AG09309 (cell line): ENCODE measurements at places on chromosomes 7 and 10.

DNA sequence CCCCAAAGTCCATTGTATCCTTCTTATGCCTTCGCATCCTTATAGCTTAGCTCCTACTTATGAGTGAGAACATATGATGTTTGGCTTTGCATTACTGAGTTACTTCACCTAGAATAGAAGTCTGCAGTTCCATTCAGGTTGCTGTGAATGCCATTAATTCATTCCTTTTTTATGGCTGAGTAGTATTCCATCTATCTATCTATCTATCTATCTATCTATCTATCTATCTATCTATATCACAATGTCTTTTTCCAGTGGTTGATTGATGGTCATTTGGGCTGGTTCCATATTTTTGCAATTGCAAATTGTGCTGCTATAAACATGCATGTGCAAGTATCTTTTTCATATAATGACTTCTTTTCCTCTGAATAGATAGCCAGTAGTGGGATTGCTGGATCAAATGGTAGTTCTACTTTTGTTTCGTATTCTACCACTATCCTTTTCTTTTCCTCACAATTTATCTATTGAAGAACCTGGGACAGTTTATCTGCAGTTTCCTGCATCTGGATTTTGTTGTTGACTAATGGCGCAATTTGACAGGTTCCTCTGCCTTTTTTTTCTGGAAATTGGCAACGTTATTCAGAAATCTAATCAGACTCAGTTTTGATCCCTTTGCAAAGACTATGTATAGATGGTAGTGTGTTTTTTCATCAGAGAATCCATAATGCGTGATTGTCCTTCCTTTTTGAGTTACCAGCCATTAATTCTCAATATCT is 287.2 kb downstream of the ARL4A start:
- DNase-seq, result no peak

GRCh38 chr7:142795339-142795863 is 24.6 kb downstream of the PRSS2 start:
- no peak for DNase-seq

- DNase-seq, result no peak
Measured at GRCh38 chr10:59374916-59375315, 12.6 kb upstream of the FAM13C start.

DNA sequence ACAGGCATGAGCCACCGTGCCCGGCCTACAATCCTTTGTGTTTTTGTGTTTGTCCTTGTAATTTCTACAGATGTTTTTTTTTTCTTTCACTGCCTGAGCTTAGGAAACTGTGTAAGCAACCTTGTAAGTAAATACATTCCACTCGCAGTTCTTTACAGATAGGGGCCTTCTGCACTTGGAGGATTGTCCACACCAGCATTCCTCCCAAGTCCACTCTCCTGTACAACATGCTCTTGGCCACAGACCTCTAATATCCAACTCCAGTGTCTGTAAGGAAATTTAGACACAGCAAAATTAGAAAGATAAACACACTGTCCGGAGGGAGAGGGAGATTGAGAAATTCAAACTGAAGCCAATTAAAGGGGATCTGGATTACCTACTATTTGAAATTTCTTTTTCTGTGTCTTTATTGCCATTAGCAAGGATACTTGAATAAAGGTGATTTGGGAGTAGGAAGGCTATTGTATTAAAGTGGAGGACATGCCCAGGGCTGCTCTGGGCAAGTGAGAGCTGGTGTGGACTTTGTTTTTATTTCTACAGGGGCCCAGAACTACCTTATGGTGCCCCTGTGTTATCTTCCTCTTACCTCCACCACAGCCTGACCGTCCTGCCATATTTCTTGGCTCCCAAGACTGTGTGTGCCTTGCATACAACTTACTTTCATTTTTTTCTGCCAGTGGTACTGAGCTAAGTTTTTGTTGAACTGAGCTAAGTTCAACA is 9.7 kb downstream of the MXI1 start:
- no peak for DNase-seq

- peak; percentile 38 for DNase-seq
Measured at GRCh38 chr7:32164341-32164996, 94.3 kb upstream of the PDE1C start.

DNA sequence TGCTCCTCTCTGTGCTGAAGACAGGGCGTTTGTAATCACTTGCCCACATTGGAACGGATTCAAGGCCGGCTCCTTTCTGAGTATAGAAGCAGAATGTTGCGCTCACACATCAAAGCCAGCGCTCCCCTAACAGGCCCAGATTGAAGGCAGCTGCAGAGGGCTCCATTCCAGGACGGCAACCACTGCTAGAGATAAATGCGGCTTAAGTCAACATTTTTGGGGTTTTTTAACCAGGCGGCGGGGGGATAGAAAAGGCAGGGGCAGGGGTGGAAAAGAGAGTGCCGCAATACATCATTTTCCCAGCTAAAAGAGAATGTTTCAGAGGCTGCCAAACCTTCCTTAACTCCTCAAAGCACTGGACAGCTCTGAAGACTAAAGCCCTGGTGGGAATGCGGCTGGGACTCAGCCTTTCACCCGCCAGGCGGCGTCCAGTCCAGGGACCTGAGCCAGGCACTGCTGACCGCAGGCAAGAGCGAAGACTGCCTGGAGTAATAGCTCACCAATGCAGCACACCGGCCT is 189.6 kb downstream of the TNS3 start:
- DNase-seq, result peak; percentile 67

- DNase-seq, result no peak
Measured at GRCh38 chr7:108000875-108001763, 1.8 kb downstream of the LAMB1 start.

DNA sequence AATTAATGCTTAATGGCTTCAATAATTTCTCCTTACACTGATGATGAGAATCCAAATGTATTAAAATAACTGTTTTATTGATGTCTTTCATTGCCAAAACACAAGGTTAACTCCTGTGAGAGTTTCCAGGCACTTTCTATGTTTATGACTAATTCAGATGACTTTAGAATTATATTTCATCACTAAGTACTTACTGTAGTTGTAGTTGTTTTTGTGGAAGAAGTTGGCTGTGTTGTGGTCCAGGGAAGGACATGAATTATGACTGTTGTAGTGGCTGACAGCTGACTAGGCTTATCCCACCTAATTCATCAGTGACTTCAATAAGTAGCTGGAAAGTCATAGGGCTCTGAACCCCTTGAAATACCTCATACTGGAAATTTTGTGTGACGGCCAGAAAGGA is 254.8 kb downstream of the HGF start:
- DNase-seq, result no peak

GRCh38 chr10:132480356-132480755 is 57.2 kb upstream of the INPP5A start:
- no peak for DNase-seq

GRCh38 chr7:13416071-13416470 is 573.4 kb downstream of the ETV1 start:
- no peak for DNase-seq

- DNase-seq, result no peak
Measured at GRCh38 chr10:85993840-85994507, 372.6 kb downstream of the GRID1 start.

DNA sequence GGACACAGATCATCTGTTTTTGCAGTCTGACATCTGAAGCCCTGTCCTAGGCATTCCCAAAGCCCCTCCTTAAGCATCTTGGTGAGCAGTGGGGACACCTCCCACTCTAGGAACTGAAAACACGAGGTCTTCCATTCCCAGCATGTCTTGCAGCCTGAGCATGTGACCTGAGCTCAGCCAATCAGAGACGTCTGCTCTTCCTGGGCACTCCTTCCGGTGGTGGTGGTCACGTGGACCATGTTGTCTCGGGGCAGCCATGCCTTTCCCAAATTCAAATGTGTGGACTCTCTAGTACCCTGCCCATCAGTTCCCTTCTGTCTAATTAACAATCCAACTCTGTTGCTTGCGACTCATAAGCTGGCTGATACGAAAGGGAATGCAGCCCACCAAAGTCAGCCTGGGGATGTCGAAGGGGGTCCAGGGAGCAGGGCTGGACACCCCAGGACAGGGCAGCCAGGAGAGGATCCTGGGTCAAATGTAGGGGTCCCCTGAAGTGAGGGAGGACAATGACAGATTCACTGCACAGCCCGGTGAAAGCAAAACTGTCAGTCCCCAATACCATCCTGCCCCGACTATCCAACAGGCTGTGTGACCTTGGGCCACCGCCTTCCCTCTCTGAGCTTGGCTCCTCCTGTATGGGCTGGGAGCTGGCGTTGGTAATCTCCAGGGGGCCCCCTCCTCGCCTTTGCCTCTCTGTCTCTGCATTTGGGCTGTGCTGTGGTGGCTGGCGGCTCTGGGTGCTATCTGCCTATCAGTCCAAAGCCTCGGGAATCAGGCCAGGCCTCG is 57.4 kb upstream of the BAIAP2L1 start:
- no peak for DNase-seq

DNA sequence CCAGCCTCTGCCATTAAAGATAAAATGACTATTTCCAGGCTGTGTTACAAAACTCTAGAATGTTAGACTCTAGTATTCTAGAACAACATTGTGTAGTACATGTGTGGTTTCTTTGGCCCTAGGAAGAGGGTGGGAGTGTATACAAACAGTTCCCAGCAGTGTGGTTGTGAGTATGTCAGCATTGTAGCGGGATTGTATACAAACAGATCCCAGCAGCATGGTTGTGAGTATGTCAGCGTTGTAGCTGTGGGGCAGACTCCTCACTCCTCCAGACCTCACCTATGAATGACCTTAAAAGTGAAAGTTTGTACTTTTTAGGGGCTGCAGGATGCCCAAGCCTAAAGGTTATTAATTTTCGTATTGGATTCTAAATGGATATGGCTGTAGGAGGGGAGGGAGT is 6.9 kb upstream of the ACSL5 start:
- DNase-seq, result no peak

DNA sequence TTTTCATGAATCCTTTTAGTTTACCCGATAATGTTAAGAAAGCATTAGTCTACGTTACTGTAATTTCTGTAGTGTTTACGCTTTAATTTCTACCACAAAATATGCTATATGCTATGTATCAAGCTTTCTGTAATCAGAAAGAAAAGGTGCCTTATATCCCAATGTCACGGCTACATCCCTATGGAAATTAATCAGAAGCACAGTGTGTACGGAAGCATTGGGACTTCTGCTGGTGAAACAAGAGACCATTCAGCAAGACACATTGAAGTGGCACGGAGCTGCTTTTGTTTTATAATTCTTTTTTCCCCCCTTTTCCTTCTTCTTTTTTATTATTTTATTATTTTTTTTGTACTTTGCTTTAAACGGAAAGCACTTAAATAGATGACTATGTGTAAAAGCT is 31.2 kb upstream of the SH2B2 start:
- DNase-seq, result no peak

DNA sequence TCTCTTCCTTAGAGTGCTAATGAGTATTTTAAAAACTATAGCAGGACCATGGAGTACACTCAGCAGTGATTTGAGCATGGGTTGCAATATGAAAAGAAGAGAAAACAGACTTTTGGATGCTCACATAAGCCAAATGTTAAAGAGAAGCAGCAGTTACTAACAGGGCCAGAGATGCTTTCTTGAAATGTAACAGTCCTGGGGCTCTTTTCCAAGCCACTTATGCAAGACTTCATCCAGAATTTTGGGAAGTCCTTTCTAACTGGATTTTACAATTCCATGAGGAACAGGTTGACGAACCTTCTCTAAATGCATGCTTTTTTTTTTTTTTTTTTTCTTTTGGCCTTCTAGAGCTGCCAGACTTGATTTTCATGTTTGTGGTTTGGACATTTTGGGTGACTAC is 282.0 kb downstream of the SEC23IP start:
- DNase-seq, result no peak

DNA sequence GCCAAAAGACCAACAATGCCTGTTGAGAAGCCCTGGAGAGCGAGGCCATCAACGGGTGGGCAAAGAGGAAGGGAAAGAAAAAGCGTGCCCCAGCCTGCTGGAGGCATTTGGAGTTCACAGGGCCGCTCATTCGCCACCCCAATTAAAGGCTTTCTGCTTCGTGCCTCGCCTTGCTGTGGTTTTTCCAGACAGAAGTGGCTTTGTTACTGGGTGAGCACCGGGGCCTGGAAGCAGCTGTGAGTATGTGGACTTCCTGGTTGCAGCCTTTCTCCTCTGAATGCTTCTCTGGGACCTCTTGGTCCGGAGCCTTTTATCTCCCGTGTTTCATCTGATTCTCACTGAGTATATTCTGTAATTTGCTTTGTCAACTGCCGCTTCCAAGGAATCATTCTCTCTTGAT is 118.1 kb upstream of the EGR2 start:
- DNase-seq, result no peak

GRCh38 chr10:24575481-24576002 is 148.1 kb downstream of the ARHGAP21 start:
- no peak for DNase-seq

DNA sequence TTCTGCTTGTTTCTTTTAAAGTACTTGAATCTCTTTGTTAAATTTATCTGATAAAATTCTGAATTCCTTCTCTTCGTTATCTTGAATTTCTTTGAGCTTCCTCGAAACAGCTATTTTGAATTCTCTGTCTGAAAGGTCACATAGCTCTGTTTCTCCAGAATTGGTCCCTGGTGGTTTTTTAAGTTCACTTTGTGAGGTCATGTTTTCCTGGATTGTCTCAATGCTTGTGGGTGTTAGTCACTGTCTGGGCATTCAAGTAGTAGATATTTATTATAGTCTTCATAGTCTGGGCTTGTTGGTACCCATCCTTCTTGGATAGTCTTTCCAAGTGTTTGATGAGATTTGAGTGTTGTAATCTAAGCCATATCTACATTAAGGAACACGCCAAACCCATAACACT is 1060.6 kb downstream of the LRMDA start:
- DNase-seq, result peak; percentile 43

GRCh38 chr7:149140831-149141230 is 6.4 kb upstream of the ZNF398 start:
- DNase-seq, result no peak
